ENCODE measurements at places on chromosomes 16 and 17. TPM values are rescaled to one million over a fixed set of nuclear protein-coding genes. Genes with fewer than 3 reads are reported as not detected.

DNA sequence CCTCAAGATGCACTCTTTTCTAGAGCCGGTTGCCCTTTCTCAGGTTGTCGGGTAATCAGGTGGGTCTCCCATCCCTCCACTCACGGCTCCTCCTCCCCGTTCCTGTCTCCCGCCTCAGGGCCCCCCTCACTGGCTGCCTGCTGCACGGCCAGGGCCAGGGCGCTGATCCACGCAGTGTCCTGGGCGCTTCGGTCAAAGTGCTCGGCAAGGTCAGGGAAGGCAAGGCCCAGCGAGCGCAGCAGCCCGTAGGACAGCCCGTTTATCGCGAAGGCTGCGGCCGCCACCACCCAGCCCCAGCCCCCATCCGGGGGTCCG lies 753 bp downstream of the SLC16A11 start:
- DNase-seq, result no peak

NUPR1 gene
- total RNA-seq, result 0.35 TPM

SNX11 gene
- 20.0 TPM for total RNA-seq

SLC47A1 gene
- total RNA-seq, result 2.0 TPM

All from H9 (cell line).